T-helper 1 cell (primary cell): ENCODE measurements at places on chromosomes 2 and 18.

GRCh38 chr2:159000072-159000471, 31.6 kb downstream of the TANC1 start:
- DNase-seq = no peak

- no peak for DNase-seq
These were observed 1321.6 kb upstream of the ACVR2A start for GRCh38 chr2:146523196-146523595.

GRCh38 chr2:20484810-20485611, 38.1 kb downstream of the RHOB start:
- no peak for DNase-seq

GRCh38 chr18:48402953-48403352, 6.2 kb downstream of the ZBTB7C start:
- DNase-seq = no peak

DNA sequence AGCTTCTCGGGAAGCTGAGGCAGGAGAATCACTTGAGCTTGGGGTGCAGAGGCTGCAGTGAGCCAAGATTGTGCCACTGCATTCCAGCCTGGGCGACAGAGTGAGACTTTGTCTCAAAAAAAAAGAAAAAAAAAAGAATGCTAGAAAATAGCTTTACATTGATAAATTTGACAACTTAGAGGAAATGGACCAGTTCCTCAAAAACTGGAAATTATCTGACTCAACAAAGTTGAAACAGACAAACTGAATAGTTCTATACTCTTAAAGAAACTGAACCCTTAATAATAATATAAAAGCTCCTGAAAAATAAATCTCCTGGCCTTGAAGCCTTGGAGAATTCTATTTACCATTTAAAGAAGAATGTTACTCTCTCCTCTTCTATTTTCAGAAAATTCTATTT, 151.0 kb upstream of the BCL2L11 start:
- DNase-seq = no peak

DNA sequence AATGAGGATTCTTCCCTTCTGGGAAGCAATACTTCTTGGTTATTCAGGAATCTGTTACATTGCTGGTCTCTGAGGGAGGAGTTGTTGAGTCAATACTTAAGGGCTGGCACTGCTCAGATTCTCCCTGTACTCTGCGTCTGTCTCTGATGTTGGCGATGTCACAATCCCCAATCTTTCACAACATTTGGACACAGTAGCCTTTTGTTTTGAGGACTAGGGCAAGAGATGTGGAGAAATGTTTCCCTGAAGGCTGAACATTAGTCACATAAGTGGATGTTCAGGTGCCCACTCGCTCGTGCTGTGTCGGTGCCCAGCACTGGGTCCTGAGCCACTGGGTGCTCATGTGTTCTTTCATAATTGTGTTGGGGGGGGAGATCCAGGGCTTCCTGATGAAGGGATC, 55.0 kb downstream of the MAPK4 start:
- DNase-seq = no peak

- no peak for DNase-seq
These were observed 96.9 kb downstream of the PHLPP1 start for GRCh38 chr18:62812242-62812641.
